ENCODE measurements at places on chromosomes 11 and 22. TPM values are rescaled to one million over a fixed set of nuclear protein-coding genes. Genes with fewer than 3 reads are reported as not detected.

Gene OR5AN1
- total RNA-seq = not detected

Gene DDI1
- not detected for total RNA-seq

Gene MMP13
- not detected for total RNA-seq

Gene PANX2
- total RNA-seq = 11.2 TPM

Gene KDM2A
- total RNA-seq = 75.4 TPM

Gene CEP126
- total RNA-seq = 3.3 TPM

Gene DNAJB13
- 1.4 TPM for total RNA-seq

GRCh38 chr11:128830290-128831173, 36.6 kb downstream of the KCNJ1 start:
- H3K27me3 ChIP-seq = no peaks in the 10 kb centered on the region
- H3K27ac ChIP-seq = no peak overlapping the region
- H3K4me3 ChIP-seq = no peak overlapping the region
- H3K36me3 ChIP-seq = no peaks in the 10 kb centered on the region

DNA sequence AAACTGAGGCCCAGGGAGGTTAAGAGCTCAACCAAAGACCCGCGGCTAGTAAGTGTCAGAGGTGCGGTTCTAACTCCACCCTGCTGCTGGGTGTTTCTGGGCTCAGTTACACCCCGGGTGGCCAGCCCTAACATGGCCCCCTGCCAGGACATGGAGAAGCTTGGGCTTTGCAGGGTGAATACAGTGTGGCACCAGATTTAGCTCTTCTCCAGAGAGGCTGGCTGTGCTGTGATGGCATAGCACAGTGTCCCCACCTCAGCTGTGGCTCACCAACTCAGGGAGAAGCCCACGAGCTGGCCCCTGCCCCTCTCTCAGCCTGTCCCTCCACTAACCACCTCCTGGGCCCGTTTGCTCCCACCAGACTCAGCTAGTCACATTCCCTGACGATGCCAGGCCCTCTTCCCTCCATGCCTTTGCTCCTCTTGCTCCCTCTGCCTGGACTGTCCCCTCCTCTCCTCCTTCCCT, 7.0 kb downstream of the UCP3 start:
- no peaks in the 10 kb centered on the region for H3K27me3 ChIP-seq
- no peak overlapping the region for H3K27ac ChIP-seq
- no peaks in the 10 kb centered on the region for H3K4me1 ChIP-seq
- no peak overlapping the region for H3K4me3 ChIP-seq

GRCh38 chr11:95512682-95513081, 276.9 kb downstream of the FAM76B start:
- H3K27ac ChIP-seq = no peak overlapping the region
- H3K4me1 ChIP-seq = no peaks in the 10 kb centered on the region
- no peaks in the 10 kb centered on the region for H3K27me3 ChIP-seq
- no peaks in the 10 kb centered on the region for H3K36me3 ChIP-seq
- no peak overlapping the region for H3K4me3 ChIP-seq

DNA sequence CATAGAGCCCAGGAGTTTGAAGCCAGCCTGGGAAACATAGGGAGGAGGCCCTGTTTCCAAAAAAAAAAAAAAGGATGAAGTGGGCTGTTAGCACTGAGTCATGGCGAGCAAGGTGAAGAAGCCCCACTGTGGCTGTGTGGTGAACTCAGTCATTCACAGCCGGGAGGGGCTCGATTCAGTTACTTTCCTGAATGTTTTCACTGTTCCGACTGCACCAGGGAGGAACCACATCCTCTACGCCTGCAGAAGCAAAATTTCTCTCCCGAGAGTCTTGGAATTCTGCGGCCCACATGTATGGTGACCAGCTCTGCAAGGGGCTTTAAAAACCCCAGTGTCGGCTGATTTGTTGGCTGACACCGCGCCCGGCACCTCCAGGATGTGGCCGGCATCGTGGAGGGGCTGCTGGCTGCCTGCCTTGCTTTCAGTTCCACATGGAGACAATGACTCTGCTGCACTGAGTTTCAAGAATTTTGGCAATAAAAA, 27.8 kb upstream of the GRAMD4 start:
- H3K4me3 ChIP-seq = no peak overlapping the region
- no peaks in the 10 kb centered on the region for H3K36me3 ChIP-seq
- no peak overlapping the region for H3K27ac ChIP-seq
- DNase-seq = peak; percentile 56
- peaks cover 7% of the 10 kb centered on the region for H3K4me1 ChIP-seq

GRCh38 chr11:58086528-58086927, 38.8 kb downstream of the OR9I1 start:
- H3K4me1 ChIP-seq = no peaks in the 10 kb centered on the region
- H3K4me3 ChIP-seq = no peak overlapping the region
- no peak for DNase-seq

DNA sequence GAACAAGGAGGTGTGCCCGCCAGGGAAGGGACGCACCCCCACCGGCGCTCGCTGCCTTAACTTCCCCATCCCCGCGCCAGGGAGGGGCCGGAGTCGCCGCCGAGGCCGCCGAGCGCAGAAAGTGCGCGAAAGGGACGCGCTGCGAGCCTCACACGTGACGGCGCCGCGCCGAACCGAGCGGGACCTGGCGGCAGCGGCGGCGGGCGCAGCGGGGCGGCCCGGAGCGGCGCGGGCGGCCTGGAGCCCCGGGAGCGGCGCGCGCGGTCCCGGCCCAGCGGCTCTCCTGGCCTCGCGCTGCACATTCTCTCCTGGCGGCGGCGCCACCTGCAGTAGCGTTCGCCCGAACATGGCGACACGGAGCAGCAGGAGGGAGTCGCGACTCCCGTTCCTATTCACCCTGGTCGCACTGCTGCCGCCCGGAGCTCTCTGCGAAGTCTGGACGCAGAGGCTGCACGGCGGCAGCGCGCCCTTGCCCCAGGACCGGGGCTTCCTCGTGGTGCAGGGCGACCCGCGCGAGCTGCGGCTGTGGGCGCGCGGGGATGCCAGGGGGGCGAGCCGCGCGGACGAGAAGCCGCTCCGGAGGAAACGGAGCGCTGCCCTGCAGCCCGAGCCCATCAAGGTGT, at the start of gene SORL1:
TSS of gene SORL1 (plus strand) at position 329 of the 623 bp plus-strand sequence. CDS start at position 347, 18 bp downstream.
- peaks cover 12% of the 10 kb centered on the region for H3K4me1 ChIP-seq
- H3K4me3 ChIP-seq = peak within 1 kb of the TSS; percentile 97
- H3K27ac ChIP-seq = no peak within 1 kb of the TSS
- H3K36me3 ChIP-seq = no peaks in the 10 kb centered on the region

GRCh38 chr11:60985501-60985900, 14.0 kb downstream of the CD6 start:
- H3K27ac ChIP-seq = no peak overlapping the region
- H3K4me1 ChIP-seq = no peaks in the 10 kb centered on the region
- H3K27me3 ChIP-seq = peaks cover 7% of the 10 kb centered on the region
- no peaks in the 10 kb centered on the region for H3K36me3 ChIP-seq
- no peak overlapping the region for H3K4me3 ChIP-seq
- DNase-seq = peak; percentile 15

GRCh38 chr11:123452794-123453193, 22.7 kb downstream of the GRAMD1B start:
- H3K36me3 ChIP-seq = peaks cover 57% of the 10 kb centered on the region
- H3K4me3 ChIP-seq = no peak overlapping the region
- no peak for DNase-seq
- no peaks in the 10 kb centered on the region for H3K4me1 ChIP-seq

- H3K27me3 ChIP-seq = no peaks in the 10 kb centered on the region
- no peaks in the 10 kb centered on the region for H3K4me1 ChIP-seq
- no peak overlapping the region for H3K4me3 ChIP-seq
- DNase-seq = no peak
- no peak overlapping the region for H3K27ac ChIP-seq
Observed at GRCh38 chr11:1280116-1281035, 29.1 kb downstream of the TOLLIP start.

- no peaks in the 10 kb centered on the region for H3K36me3 ChIP-seq
- H3K4me3 ChIP-seq = no peak overlapping the region
- H3K27ac ChIP-seq = no peak overlapping the region
Observed at GRCh38 chr11:92556431-92556830, 331.8 kb downstream of the FAT3 start.

GRCh38 chr11:44388828-44389657, 79.1 kb upstream of the ALX4 start:
- H3K27ac ChIP-seq = no peak overlapping the region
- no peak for DNase-seq
- H3K4me3 ChIP-seq = no peak overlapping the region
- H3K27me3 ChIP-seq = no peaks in the 10 kb centered on the region
- no peaks in the 10 kb centered on the region for H3K4me1 ChIP-seq

DNA sequence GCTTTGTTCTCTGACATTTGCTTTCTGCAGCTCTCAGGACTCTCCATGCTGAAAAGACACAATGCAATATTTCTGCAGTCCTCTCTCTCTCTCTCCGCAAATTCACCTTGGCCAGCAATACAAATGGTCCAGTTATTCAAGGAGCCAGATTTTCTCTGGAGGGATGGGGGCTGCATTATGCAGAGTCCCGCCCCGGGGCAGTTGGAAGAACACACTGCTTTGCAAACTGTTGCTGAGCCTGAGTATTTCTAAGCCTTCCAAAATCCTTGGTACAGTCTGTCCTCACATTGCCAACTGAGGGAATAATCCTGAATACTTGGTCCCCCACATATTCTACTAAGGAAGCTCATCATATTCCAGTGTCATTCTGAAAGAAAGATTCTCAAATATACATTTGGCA, 94.3 kb upstream of the ZC3H12C start:
- no peak overlapping the region for H3K27ac ChIP-seq
- no peak for DNase-seq
- no peaks in the 10 kb centered on the region for H3K4me1 ChIP-seq
- no peaks in the 10 kb centered on the region for H3K36me3 ChIP-seq

DNA sequence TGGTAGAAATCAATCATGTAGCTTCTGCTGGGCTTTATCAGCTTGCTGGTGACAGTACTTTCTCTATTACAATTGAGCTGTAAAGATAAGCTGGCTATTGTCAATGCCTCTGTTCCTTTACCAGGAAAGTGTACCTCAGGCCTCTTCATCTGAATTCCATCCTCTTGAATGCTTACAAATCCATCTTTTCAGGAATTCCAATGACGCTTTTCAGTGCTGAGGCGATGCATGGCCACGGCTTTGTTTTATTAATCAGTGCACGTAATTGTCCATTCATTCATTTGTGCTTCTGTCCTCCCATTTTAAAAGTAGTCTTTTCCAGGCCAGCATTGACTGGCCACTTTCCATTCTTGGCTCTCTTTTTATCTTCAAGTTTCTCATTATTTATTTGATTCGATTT, 202.0 kb downstream of the PGR start:
- H3K36me3 ChIP-seq = peaks cover 21% of the 10 kb centered on the region
- no peak overlapping the region for H3K27ac ChIP-seq
- H3K4me1 ChIP-seq = no peaks in the 10 kb centered on the region
- DNase-seq = no peak
- no peaks in the 10 kb centered on the region for H3K27me3 ChIP-seq
- no peak overlapping the region for H3K4me3 ChIP-seq

DNA sequence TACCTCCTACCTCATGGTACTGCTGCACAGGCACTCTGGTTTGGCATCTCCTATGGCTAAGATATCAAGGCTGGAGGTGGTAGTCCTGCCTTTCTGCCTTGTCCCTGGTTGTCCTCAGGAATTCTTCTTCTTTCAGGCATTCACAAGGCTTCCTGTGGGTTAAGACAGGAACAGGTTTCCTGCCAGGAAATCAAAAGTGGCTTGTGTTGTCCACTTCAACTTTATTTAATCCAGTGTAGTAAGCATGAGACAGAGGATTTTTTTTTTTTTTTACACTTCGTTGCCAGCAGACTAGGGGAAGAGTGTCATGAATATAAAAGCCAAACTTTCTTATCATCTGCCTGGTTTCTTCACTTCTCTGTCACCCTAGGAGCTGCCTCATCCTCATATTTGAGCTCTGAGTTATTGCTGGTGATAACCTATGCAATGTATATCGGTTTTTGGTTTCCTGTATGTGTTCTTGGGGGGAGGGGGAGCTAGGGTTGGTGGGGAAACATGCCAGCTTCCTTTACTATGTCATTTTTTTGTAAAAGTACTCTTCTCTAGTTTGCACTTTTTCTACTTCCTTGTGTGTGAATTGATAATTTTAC, 50.2 kb downstream of the XKR3 start:
- DNase-seq = no peak
- H3K36me3 ChIP-seq = no peaks in the 10 kb centered on the region
- no peak overlapping the region for H3K4me3 ChIP-seq
- H3K27me3 ChIP-seq = no peaks in the 10 kb centered on the region

DNA sequence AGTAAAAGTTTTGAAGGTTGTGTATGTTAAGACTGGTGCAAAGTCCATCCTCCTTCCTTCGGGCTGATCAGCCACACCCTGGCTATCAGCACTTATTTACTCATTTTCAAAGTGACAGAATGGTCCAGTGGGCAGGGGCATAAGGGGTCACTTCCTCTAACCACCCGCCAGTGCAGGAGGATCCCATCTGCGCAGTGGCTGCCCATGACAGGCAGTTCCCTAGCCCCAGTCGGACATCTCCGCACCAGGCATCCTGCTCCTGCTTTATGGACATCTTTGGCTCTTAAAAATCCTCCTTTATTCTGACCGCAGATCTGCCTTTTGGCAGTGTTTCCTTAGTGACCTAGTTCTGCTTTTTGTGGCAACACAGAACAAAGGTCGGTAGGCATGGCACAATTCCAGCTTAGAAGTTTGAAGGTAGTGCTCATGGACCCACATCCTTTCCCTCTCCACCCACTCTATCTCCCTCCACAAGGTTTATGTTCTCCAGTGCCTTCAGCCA, 55.9 kb downstream of the BMAL1 start:
- H3K36me3 ChIP-seq = no peaks in the 10 kb centered on the region
- no peak for DNase-seq
- no peaks in the 10 kb centered on the region for H3K4me1 ChIP-seq
- H3K4me3 ChIP-seq = no peak overlapping the region
- no peaks in the 10 kb centered on the region for H3K27me3 ChIP-seq

DNA sequence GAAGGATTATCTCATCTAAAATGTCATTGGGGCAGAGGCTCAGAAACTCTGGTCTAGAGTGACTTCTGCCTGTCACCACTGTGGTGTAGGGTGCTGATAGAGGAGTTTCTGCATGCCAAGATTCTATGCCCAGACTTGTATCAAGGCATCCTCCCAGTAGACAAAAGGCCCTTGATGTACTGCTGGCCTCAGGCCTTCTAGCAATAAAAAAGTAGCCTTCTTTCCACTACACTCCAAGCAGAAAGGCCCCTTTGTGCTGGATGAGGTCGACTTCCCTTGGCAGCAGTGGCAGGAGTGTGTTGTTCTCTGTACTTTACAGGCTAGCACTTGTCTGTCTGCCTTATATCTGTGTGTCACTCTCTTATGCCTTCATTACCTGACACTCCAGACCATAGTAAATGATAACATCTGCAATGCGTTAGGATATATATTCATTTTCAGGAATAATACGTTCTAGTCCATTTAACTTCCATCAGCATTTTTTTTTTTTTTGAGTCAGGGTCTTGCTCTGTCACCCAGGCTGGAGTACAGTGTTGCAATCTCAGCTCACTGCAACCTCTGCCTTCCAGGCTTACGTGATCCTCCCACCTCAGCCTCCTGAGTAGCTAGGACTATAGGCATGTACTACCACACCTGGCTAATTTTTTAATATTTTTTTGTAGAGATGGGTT, 49.5 kb upstream of the RRM1 start:
- H3K4me1 ChIP-seq = no peaks in the 10 kb centered on the region
- H3K36me3 ChIP-seq = no peaks in the 10 kb centered on the region
- H3K27ac ChIP-seq = no peak overlapping the region

- no peaks in the 10 kb centered on the region for H3K4me1 ChIP-seq
- H3K36me3 ChIP-seq = no peaks in the 10 kb centered on the region
- DNase-seq = peak; percentile 18
- H3K27ac ChIP-seq = no peak overlapping the region
Observed at GRCh38 chr22:48091656-48092223, 1329.3 kb downstream of the TBC1D22A start.

GRCh38 chr11:122976061-122976733, 5.4 kb downstream of the BSX start:
- peak overlapping the region; percentile 66 for H3K4me3 ChIP-seq
- peaks cover 91% of the 10 kb centered on the region for H3K27me3 ChIP-seq
- H3K27ac ChIP-seq = no peak overlapping the region
- no peaks in the 10 kb centered on the region for H3K36me3 ChIP-seq
- no peak for DNase-seq

- H3K36me3 ChIP-seq = no peaks in the 10 kb centered on the region
- H3K4me1 ChIP-seq = no peaks in the 10 kb centered on the region
Observed at GRCh38 chr11:101091781-101092180, 37.8 kb downstream of the PGR start.

Data from endodermal cell (in vitro differentiated cells).